Aorta (tissue), 5 donors: ENCODE measurements at places on chromosomes 2 and 18. TPM values are rescaled to one million over a fixed set of nuclear protein-coding genes. Genes with fewer than 3 reads are reported as not detected.

Gene GKN1
- not detected for total RNA-seq

Gene CPO
- 0.51 TPM for total RNA-seq

Gene KCMF1
- total RNA-seq = 59.1 TPM

Gene KLHL30
- 8.8 TPM for total RNA-seq

DNA sequence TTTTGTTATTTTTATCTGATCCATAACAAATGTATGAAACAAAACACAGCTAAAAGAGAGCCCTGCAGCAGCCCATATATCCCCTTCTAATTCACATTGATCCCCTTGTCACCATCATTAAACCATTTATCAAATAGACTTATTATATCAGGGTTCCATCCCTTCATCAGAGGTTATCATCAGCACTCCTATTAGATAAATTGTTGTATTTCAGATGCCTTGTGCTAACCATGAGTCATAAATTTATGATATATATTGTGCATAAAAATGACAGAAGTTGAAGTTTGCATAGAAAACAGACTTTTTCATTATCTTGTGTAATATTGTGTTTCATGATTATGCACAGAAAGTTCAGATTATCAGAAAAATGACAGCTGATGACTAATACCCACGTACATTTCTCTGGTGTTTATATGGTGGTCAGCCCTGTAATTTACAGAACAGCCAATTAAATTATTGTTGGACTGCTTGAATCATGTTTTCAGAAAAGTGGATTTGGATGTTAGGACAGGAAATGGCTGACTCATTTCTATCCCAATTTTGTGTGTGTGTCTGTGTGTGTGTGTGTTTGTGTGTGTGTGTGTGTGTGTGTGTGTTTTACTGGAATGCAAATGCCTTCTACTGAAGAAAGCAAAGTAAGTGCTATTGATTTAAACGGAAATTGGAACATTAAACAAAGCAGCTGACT lies 80.9 kb downstream of the PPP1R1C start:
- DNase-seq = no peak

DNA sequence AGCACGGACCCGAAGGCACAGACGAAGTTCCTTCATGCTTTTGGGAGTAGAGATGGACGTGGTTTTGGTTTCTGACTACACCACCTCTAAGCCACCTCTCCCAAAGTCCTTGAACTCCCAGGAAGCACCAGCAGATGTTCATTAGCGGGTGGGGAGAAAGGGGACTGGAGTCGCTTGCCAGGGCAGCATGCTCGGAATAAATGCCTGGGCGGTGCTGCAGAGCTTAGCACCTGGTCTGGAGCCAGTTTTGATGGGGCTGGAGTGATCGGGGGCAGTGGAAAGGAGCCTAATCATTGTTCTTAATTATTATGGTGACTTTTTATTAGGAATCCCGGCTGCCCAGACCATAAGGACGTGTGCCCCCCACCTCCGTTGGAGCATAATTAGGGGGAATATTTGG lies 220.8 kb downstream of the TFCP2L1 start:
- DNase-seq = no peak

DNA sequence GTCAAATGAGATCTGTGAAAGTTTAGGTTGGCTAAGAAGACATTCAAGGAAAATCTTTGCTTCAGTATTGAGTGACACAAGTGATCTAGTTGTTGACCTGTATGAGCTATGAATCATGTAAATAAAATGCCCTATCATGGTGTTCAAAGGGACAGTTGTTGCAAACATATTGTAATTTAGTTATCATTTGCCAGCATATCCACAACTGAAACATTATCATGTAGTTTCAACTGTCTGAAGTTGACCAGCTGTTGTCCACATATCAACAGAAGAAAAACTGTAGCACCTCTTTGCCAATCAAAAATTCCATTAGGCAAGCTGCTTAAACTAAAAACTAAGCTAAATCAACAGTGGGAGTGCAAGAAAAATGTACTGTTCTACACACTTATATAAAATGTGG lies 527.1 kb upstream of the NRXN1 start:
- DNase-seq = no peak

DNA sequence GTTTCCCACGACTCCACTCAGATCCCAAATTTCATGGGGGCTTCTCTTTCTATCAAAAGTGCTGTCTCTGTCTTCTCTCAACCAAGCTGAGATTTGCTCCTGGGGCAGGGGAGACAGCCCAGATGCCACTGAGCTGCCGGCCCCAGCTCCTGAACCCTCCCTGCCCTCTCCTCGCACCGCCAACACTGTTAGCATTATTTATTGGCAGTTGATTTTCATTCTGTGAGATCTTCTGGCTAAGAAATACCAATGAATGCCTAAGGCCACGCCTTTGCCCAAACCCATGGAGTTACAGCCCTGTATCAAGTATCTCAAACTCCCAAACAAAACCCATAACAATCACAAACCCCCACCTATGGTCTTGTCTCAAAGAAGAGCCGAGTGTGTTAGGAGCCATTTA lies 153.0 kb upstream of the TWIST2 start:
- DNase-seq = no peak

Gene IL18RAP
- total RNA-seq = 1.9 TPM

DNA sequence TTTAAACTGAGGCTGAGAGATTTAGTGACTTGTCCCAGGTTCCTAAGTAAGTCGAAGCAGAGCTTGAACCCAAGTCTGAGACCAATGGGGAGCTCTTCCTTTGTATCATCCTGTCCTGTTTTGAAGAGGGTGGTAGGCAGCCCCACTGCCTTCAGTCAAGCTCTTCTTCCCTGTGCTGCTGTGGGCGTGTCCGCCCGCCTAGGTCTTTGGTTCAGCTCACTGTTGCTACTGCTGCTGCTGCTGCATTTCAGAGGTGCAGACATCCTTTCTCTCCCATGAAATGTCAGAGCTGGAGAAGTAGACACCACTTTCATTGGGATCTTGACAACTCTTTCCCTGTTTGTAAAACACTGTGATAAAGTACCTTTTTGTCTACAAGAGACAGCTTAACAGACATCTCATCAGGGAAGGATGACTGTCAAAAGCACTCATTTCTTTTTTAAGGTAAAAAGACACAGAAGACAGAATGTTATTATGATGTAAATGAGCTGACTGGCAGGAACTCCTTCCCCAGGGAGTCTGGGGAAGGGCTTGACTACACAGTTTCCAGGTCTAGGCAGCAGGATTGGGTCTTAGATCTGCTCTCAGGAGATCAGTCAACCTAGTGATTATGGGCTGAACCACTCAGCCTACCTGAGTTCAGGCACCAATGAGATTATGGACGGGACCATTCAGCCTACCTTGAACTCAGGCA lies 91.7 kb upstream of the TRIB2 start:
- no peak for DNase-seq

DNA sequence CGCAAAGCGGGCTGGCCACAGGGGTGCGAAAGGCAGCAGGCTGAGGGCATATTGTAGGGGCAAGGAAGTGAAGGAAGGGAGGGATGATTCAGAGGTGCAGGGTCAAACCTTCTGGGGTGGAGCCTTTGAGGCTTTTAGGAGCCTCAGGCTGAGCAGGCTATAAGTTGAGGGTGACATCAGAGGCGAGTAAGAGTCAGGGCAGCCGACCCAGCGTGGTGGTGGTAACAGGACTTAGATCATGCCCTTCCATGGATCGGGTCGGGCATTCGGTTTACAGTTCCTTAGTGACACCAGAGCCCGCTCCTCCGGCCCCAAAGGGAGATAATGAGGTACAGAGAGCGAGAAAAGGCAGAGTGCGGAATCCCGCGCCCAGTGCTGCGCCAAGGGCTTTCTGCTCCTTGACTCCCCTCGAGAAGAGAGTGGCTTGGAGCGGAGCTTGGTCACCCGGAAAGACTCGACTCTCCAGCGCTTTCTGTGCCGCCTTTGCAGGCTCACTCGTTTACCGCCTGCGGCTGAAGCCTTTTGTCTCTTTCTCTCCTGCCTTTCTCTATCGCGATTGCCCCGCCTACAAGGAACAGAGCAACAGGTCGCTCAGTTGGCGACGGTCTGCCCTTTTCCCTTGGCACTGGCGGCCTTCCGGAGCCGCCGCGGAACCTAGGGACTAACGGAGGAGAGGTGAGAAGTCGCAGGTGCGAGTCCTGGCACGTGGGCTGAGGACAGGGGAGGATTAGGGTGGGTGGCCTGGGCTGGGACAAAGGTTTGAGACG lies 720 bp downstream of the LBX2 start:
- no peak for DNase-seq

Gene IL1R2
- total RNA-seq = 3.3 TPM

GRCh38 chr2:14194233-14194632 lies 438.3 kb upstream of the LRATD1 start:
- no peak for DNase-seq

- DNase-seq = no peak
Observed at GRCh38 chr2:211737282-211737681, 801.3 kb downstream of the ERBB4 start.

Gene STARD6
- not detected for total RNA-seq

Gene ASB18
- total RNA-seq = not detected

GRCh38 chr2:152015552-152015951 lies 83.3 kb downstream of the CACNB4 start:
- no peak for DNase-seq

DNA sequence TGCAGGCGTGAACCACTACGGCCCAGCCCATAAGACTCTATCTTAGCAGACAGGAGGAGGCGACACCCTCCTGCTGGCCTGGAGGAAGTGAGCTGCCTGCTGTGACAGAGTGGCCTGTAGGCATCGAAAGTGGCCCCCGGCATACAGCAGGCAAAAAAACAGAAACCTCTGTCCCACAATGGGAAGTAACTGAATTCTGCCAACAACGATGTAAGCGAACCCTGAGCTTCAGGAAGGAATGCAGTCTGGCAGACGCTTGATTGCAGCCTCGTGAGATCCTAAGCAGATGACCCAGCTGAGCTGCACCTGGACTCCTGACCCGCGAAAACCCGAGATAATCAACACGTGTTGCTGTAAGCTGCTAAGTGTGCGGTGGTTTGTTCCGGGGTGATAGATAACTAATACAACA lies 13.6 kb downstream of the MRO start:
- DNase-seq = peak; percentile 70

Gene SIGLEC15
- total RNA-seq = 0.91 TPM

- no peak for DNase-seq
Observed at GRCh38 chr18:12654971-12655370, 2.9 kb downstream of the SPIRE1 start.

GRCh38 chr2:198161151-198161550 lies 356.8 kb downstream of the PLCL1 start:
- no peak for DNase-seq

- DNase-seq = no peak
Observed at GRCh38 chr2:26959331-26959730, 11.1 kb upstream of the MAPRE3 start.

GRCh38 chr2:46230115-46230571 lies 67.1 kb upstream of the EPAS1 start:
- no peak for DNase-seq

Gene RRM2
- 4.3 TPM for total RNA-seq

Gene IL36A
- not detected for total RNA-seq

DNA sequence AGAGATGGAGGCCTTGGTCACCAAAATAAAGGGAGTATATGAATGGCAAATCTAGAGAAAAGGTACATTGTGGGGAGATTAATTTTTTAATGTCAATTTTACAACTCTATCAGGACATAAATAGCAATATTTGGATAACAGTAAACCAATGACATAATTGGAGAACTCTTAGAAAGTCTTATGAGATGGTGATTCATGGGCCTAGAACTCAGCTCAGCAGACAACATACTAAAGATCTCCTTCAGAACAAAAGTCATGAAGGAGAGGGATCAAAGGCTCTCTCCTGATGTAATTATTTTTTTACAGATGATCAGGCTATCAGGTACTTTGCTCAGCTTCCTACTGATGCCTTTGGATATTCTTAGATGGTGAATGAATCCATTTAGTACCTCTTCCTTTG lies 90.0 kb downstream of the CRACDL start:
- DNase-seq = no peak

Gene SPEG
- total RNA-seq = 261 TPM

DNA sequence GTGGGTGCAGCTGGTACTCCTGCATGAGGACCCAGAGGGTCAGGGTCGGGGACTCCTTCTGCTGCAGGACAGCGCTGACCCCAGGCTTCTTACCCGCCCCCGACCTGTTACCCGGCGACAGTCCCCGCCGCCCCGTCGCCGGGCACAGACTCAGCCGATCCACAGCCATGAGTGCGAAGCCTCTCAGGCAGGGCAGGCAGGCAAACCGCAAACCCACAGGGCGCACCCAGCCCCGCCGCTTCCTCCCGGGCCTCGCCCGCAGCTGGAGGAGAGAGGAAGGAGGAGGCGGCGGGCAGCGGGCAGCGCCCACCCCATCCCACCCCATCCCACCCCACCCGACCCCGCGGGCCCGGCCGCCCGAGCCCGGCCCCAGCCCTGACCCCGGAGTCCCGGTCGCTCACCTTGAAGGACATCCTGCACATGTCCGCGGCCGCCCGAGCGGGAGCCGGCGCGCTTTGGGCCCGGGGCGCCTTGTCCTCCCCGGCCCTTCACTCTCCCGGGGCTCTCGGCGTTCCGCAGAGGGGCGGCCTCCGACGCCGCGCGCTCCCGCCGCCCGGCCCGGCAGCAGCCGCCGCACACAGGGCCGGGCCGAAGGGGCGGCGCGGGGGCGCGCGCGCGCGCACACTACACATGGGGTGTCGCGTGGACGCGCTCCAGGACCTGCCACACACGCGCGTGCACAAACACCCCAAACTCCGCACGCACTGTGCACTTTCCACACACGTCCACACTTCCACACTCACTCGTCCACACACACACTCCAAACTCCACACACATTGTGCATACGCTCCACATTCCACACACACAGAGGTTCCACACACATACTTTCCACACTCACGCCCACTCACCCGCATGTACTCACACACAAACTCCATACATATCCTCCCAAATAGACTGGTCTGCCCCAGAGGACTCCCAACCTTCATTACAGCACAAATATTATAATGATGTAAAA lies at the start of gene ANKRD29:
Gene ANKRD29 (minus strand): TSS at position 603 of the 955 bp plus-strand sequence. CDS start 181 bp downstream, at position 422.
- peak; percentile 55 for DNase-seq

DNA sequence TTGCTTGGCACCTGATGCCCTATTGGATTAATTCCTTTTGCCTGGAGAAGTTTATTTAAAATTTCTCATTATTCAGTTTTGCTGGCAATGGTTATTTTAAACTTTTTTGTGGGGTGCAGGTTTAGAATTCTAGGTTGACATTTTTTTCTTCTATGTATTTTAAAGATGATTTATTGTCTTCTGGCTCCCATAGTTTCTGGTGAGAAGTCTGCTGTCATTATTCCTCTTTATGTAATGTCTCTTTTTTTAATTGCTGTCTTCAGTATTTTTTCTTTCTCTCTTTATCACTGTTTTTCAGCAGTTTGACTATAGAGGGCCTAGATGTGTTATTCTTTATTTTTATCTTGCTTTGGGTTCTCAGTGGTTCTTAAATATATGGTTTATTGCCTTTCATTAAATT lies 182.2 kb upstream of the STON1 start:
- DNase-seq = no peak

- DNase-seq = no peak
Observed at GRCh38 chr2:122516775-122517174, 761.3 kb downstream of the TSN start.

DNA sequence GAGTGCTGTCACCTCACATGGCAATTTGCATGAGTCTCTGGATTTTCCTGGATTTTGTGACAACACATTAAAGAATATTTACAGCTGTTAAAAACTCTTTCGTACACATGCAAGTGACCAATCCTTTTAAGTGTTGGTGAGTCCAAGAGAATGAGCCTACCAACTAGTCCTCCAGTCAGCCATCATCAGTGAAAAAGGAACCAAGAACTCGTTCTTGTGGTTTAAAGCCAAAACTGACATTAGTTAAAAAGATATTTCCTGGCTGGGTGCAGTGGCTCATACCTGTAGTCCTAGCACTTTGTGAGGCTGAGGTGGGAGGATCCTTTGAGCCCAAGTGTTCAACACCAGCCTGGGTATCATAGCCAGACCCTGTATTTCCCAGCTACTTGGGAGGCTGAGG lies 215.4 kb upstream of the ITGA4 start:
- no peak for DNase-seq

GRCh38 chr18:69658103-69658502 lies 257.4 kb downstream of the DOK6 start:
- DNase-seq = no peak
